NAMALWA (cell line): ENCODE measurements at places on chromosomes 7 and 10.

GRCh38 chr10:97791824-97792721 is 20.3 kb upstream of the SFRP5 start:
- peak; percentile 69 for DNase-seq

GRCh38 chr10:70493660-70494234 is 15.2 kb downstream of the PALD1 start:
- DNase-seq: peak; percentile 70

DNA sequence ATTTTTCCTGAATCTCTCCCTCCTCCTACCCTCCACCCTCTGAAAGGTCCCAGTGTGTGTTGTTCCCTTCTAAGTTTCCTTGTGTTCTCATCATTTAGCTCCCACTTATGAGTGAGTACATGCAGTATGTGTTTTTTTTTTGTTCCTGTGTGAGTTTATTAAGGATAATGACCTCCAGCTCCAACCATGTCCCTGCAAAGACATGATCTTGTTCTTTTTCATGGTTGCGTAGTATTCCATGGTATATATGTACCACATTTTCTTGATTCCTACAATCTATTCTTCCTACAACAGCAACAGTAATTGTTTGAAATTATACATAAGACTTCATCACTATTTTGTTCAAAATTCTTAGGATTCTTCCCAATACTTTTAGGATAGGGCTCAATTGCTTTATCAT is 1117.8 kb downstream of the GATA3 start:
- no peak for DNase-seq

- DNase-seq: no peak
Measured at GRCh38 chr7:130362251-130362816, 17.7 kb downstream of the CPA5 start.

DNA sequence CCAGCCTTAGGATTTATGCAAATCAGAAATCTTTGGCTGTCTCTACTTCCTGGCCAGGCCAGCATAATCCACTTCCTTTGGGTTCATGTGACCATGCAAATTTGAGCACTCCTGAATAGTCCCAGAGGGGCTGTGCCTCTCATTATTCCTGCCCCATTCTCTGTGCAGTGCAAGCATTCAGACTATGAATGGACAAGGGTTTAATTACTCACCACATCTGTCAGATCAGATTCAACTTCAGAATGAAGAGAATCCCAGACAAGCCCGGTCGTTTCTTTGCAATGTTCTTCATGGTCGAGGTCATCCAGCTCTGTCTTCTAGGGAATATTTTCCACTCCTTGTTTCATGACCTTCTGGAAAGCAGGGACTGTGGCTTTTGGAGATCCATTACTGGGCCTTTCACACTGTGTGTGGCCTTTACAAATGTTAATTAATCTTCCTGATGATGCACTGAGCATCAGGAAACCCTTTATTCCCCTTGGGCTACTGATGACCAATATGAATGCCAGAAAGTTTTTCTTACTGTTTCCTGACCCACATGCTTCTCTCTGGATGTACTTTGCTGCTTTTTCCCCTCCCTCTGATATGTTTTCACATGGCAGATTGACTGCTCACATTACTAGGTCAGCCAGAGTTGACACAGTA is 217.6 kb upstream of the TCF7L2 start:
- DNase-seq: peak; percentile 2

DNA sequence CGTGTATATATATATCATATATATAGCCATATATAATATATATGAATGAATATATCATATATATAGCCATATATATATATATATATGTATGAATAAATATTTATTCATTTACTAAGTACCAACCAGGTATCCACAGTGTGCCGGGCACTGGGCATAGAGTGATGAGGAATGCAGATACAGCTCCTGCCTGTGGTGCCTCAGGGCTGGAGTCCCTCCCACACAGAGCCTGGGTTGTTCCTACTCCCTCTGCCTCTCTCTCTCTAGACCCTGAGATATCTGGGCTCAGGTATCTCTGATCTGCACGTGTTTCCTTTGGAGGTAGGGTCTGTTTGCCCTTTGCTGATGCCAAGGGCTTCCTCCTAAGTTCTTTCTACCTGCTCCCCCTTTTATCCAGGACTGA is 1.4 kb upstream of the PLPP4 start:
- no peak for DNase-seq

DNA sequence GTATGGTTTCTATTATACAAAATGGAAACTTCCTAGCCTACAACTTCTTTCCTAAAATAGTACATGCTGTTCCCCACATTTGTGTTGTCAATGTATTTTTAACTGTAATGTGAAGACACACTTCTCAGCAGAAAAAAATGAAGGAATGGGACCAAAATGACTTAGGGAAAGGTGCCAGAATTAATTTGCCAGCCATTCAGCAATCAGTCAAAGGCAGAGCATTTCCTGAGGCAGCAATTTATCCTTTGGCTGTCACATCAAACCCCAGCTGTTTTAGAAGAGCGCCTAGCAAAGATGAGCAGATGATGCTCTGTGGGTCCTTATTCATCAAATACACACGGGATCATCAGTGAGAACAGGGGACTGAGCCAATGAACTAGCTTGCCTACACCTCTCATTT is 592.5 kb downstream of the KCNMA1 start:
- no peak for DNase-seq

GRCh38 chr7:2044311-2044882 is 188.3 kb downstream of the MAD1L1 start:
- no peak for DNase-seq

- DNase-seq: no peak
Measured at GRCh38 chr7:17134786-17135185, 163.7 kb upstream of the AHR start.

DNA sequence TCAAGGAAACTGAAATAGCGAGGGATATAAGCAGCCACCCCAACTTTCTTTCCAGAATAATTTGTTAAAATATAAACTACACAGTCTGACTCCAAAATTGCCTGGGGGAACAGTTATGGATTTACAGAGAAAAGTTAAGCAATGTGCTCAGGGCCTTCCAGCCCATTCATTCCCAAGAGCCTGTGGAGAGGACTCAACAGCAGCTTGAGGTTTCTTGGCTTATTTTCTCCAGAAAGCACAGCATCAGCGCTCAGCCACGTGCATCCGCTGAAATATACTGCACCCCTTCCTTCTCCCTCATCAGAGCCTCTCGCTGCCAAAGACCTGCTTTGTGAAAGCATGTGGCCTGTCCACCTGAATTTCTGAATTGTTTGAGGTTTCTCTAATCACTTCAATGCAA is 375.2 kb upstream of the VWC2 start:
- no peak for DNase-seq

GRCh38 chr10:121558238-121558637 is 40.0 kb downstream of the FGFR2 start:
- DNase-seq: no peak

DNA sequence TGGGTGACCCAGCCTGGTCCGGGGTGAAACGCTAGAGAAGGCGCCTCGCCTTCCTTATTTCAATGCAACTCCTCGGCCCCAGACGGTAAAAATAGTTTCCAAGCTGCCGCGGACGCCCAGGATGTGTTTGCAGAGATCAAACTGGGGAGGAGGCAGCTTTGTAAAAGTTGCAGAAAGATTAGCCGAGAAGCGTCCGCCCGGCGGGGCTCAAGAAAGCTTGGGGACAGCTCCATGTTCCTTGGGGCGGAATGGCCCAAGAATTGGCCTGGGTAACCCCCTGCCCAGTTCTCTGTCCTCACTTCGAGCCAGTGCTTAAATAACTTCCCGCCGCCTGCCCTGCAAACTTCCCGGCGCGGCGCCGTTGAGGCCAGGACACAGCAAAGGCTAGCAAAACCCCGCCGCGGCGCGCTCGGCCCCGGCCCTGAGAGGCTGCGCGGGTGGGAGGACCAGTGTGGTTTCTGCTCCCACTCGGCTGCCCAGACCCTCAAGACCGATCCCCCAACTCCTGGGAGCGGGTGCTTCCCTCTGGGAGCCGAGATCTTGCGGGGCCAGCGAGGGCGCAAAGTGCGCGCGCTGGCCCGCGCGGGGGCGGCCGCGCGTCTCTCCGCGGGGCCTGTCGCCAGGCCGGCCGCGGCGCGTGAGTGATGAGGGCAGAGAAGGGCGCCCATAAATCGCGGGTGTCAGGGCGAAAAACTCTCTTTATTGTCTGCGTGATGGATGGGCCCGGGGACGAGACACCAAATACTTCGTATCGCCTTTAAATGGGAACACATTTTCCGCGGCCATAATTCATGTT is 6.3 kb upstream of the ZNF503 start:
- no peak for DNase-seq

DNA sequence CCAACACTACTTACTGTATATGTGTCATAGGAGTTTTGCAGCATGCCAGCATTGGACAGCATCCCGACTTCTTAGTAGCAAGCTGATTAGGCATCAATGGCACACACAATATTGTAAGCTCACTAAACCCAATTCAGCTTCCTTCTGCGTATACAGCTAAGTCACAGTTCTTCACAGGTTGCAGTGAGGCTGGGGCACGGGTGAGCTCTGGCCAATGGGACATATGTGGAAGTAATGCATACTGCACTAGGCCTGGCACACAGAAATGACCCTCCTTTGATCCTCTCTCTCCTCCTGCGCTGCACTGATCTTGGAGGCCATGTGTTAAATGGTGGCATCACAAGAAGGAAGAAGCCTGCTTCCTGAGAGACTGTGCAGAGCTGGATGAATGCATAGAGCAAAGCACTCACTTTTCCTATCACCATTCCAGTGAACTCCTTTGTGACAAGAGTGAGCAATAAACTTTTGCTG is 11.9 kb downstream of the RAB11FIP2 start:
- no peak for DNase-seq
